Ovary (tissue), 10 donors: ENCODE measurements at places on chromosomes 3 and 15. TPM values are rescaled to one million over a fixed set of nuclear protein-coding genes. Genes with fewer than 3 reads are reported as not detected.

DNA sequence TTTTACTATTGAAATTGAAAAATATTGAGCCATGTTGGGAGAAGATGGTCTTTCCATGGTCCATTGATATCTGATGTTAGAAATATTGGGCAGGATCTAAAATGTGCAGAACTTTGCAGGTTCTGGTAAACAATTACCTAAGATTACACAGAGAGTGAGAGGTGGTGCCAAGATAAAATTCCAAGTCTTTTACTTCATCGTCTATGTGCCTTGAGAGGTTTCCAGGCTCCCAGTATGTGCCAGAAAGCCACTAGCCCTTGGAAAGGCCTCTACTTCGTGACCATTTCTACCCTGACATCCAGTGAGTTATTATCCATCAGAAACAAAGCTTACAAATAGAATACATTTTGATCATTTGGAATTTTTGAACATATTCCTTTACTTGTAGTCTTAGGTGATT is 27.6 kb downstream of the CD200 start:
- DNase-seq: no peak

Gene SCG5
- polyA plus RNA-seq: 6.6 TPM

Gene PLA2G4D
- polyA plus RNA-seq: not detected

Gene CD80
- polyA plus RNA-seq: 0.07 TPM

Gene TRAT1
- 0.73 TPM for polyA plus RNA-seq

DNA sequence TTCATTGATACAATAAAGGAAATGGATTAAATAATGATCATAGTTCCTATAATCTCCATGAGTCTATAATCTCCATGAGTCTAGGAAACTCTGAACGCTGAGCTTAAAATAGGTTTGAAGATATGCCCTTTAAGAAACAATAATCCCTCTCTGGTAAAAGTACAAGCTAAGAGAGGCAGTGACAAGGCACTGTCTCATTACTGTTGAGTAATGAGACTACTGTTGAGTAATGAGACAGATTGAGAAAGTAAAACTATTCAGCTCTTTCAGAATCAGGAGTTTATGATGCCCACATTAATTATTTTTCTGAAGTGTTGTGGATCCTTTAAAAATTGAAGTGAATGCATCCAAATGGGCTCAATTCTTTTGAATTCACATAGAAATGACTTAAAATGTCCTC is 235.5 kb upstream of the THRB start:
- no peak for DNase-seq

Gene DGKG
- 1.0 TPM for polyA plus RNA-seq

GRCh38 chr3:65811086-65811761 is 227.5 kb downstream of the MAGI1 start:
- no peak for DNase-seq

DNA sequence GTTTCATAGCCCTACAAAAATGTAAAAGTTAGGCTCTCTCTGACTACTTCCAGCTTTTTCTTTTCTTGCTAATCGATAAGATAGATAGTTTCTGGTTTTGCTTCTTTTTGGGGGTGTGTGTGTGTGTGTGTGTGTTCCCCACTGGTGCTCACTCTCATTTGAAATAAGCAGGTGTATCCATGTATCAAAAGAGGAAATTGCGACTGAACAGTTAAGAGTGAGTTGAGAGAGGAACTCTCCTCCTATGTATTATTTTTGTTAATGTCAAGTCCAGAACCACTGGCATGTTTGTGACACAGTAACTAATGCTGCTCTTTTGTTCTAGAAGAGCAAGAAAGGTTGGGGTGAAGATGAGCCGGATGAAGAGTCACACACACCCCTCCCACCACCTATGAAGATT is 96.7 kb upstream of the UMPS start:
- no peak for DNase-seq

GRCh38 chr3:115071601-115072000 is 75.5 kb downstream of the ZBTB20 start:
- no peak for DNase-seq

DNA sequence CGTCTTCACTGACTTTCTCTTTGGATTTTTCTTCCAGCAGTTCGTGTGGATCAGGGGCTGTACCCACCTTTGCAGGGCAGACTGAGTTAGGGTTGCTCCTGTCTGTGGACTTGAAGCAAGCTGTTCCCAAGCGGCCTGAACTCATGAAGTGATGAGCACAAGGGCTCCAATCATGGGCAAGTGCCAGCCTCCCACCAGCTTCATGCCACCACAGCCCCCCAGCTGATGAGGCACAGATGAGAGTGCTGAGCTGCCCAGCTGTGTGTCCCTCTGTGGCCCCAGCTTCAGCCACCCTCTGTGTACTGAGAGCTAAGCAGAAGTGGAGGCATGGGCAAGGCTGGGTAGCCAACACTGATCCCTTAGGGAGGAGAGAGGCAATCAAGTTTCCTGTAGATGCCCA is 3.3 kb upstream of the PLCB2 start:
- DNase-seq: no peak

GRCh38 chr3:150494411-150494977 is 51.8 kb downstream of the SERP1 start:
- DNase-seq: no peak

DNA sequence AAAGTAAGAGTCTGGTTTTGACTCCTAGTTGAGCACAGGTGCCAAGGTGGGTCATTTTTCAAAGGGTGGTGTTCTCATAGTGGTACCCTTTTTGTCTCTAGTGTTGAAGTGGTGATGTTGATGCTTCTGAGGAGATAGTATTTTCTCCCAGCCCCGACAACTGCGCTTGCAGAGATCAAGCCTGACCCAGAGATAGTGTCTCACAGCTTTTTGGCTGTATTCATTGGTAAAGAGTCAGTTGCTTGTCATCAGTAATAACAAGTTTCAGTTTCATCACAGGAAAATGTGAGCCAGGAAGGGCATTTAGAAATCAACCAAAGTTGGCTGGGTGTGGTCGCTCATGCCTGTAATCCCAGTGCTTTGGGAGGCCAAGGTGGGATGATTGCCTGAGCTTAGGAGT is 139.3 kb downstream of the NFKBIZ start:
- no peak for DNase-seq

Gene SLC22A13
- not detected for polyA plus RNA-seq

- DNase-seq: no peak
Observed at GRCh38 chr3:146050691-146051090, 110.3 kb downstream of the PLOD2 start.

- no peak for DNase-seq
Observed at GRCh38 chr3:68912376-68912775, 20.0 kb downstream of the TAFA4 start.

Gene LTK
- not detected for polyA plus RNA-seq

Gene SERINC4
- 0.39 TPM for polyA plus RNA-seq

Gene LRTM1
- polyA plus RNA-seq: not detected

DNA sequence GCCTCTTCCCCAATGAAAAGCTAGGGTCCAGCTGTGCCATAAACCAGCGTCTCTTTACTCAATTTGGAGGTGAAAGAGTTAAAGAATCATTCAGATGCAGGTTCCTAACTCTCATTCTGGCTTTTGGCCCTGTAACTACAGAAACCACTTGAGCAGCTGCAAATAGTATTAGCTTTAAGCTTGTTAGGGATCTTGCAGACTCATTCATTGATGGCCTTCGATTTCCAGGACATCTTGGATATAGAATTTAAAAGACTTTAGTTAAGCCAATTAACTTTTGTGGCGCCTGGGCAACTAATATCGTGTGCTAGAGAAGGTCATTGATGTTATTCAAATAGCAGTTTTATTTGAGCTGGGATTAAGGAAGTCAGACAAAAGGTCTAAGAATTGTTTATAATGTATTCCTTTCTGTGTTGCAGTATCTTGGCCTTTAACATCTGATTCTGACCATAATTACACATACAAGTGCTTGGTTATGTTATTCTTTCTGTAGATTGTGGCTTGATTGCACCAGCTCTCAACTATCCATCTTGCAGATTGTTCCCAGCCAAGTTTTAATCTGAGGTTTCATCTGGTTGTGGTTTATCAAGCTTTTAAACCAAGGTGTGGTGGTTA is 185.3 kb downstream of the CACNA2D3 start:
- DNase-seq: no peak

GRCh38 chr15:63729115-63729884 is 104.4 kb downstream of the HERC1 start:
- DNase-seq: no peak

DNA sequence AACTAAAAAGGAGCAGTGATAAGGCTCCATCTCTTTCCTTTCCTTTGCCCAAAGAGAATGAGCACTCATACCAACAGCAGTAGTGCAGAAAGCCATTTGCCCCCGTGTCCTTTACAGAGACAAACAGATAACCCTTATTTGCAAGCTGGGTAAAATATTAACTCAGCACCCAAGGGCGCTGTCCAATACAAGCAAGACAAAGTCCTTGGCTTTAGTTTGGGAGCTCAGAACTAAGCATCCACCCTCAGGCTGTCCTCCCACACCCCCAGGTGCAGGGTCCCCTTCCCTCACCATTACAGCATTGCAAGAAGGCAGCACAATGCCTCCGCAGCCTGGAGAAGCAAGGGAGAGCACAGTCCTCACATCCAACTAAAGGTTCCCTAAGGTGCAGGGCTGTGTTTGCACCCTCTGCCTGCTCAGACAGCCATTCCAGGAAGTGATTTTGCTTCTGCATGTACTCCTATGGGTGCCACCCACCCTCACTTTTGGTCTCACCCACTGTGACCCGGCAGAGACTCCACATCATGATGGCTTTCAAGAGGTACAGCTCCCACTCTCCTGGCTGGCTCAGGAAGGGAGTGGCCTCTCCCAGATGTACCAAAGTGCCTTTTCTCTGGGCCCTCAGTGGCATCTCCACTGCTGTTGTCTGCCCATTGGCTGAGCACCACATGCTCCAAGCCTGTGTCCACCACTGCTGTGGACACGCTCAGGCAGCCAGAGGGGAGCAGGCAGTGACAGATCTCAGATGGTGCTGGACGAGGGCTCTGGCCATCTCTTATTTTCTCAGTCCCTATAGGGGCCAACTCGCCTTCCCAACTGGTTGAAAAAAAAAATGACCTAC is 34.1 kb upstream of the HES1 start:
- DNase-seq: no peak

GRCh38 chr3:129040039-129040336 is 20.6 kb upstream of the GP9 start:
- no peak for DNase-seq

GRCh38 chr3:159028706-159029105 is 226.9 kb downstream of the MFSD1 start:
- DNase-seq: no peak

- peak; percentile 20 for DNase-seq
Observed at GRCh38 chr15:77118882-77119321, 48.0 kb upstream of the TSPAN3 start.

DNA sequence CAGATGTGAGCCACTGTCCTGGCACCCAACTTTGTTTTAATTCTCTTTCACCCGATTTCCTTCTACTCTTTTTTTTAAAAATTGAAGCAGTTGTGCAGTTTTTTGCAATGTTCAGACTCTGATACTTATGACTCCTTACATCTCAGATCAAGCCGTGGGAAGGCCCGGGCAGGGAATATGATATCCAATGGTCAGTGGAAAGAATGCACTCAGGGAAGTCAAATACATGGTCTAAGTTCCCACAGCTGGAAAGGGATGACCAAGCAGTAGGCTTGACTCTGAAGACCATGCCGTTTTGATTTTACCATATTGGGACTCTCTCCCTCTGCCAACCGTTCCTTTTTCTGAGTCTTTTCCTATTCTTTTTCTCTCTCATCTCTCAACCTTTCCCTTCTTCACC is 157.2 kb downstream of the RPLP1 start:
- DNase-seq: no peak

DNA sequence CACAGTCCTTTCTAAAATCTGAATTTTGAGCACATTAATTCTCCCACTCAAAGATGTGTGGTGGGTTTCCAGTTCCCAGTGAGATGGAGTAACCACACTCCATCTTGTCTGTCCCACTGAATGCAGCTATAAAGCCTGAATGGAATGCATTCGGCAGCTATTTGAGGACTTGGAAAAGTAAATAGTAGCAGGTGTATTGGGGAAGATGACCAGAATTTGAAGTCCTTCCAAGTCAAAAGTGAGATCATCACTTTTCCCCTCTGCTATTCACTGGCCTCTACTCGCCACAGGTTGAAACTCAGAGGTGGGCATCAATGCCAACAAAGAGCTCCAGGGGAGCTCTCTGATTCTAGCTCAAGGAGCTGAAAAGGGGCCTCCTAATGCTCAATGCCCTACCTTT is 8.1 kb upstream of the GNB5 start:
- DNase-seq: no peak

GRCh38 chr3:157077565-157077991 is 82.4 kb downstream of the CCNL1 start:
- no peak for DNase-seq
